ENCODE measurements at places on chromosomes 3 and 15.

GRCh38 chr15:45030743-45031142 lies 7.7 kb downstream of the SORD start:
- no peak for DNase-seq

GRCh38 chr15:40330368-40330836 lies 6.9 kb downstream of the INAFM2 start:
- peak; percentile 81 for DNase-seq

DNA sequence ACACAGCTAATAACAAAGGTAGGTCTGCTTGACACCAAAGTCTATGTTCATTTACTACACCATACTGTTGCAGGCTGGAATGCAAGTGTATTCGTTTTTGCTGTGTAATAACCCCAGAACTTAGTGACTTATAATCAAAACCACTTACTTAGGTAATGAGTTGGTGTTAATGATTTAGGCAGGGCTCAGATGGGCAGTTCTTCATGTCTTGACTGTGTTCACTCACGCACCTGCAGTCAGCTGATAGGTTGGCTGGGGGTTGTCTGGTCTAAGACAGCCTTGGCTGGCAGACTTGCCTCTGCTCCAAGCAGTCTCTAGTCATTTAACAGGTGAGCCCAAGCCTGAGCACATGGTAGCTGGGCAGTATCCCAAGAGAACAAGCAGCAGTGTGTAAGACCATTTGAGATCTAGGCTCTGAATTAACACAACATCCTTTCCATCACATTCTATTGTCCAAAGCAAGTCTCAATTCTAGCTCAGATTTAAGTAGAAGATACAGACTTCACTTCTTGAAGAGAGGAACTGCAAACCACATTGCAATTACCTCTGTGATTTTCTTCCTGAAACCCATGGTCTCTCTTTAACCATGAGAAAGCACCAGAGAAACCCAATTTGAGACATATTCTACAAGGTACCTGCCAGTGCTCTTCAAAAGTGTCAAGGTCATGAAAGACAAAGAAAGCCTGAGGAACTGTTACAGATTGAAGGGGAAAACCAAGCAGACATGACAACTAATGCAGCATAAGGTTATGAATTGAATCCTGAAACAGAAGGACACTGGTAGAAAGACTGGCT lies 13.3 kb upstream of the DCLK3 start:
- no peak for DNase-seq

- DNase-seq: no peak
Measured at GRCh38 chr3:30187366-30187765, 419.0 kb upstream of the TGFBR2 start.

DNA sequence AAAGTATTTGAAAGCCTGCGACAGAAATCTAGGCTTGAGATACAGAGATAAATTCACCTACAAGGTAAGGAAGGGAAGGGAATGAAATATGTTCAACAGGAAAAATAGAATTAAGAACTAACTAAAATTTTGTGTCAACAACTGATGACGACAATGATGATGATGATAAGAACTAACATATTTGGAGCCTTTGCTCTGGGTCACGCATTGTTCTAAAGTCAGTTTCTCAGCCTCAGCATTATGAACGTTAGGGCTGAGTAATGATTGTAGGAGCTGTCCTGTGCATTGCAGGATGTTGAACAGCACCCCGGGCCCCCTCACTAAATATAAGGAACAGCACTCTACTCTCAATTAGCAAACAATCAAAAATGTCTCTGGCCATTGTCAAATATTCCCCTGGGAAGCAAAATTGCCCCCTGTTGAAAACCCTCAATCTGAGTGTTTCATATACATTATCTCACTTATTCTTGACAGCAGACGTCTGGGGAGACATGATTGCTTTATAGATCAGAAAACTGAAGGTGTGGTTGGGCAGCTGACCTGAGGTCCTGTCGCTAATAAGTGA lies 88.5 kb downstream of the ERC2 start:
- DNase-seq: no peak

DNA sequence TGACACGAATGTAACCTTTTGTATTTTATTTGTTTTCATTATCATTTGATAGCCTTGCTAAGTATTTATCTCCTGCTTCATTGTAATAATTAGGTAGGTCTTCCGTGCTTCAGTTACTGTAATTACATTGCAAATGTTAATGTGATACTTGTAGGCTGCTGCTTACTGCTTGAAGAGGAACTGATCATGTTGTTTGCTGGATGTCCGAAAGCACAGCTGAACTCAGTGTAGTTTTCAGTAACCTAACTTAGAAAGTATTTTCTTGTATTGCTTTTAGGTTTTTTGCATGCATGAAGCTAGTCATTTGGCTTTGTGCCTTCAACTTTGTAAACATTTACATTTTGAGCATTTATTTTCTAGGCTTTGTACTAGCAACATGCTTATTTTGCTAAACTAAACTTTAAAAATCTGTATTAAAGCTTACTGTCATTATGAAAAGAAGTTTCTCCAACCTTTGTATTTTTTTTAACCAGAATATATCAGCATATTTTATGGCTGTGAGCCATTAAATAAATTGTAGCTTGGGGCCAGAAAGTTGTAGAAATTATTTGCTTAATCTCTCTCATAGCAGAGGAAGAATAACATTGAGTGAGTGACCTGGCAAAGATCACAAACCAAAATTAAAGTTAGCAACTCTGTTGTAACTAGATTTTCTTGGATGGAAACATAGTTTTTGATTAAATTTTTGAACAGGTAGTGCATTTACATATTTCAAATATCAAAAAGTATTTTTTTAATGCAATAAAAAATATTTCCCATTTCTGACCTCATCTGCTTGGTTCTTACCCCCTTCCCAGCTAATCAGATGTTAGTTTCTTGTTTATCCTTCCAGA lies 30.7 kb downstream of the SACM1L start:
- no peak for DNase-seq

- no peak for DNase-seq
Measured at GRCh38 chr3:13281507-13282357, 138.4 kb downstream of the NUP210 start.

GRCh38 chr3:45686850-45687249 lies 2.3 kb upstream of the SACM1L start:
- no peak for DNase-seq

GRCh38 chr3:107931326-107931725 lies 159.5 kb downstream of the CD47 start:
- DNase-seq: no peak

GRCh38 chr3:39752019-39752637 lies 57.3 kb upstream of the MYRIP start:
- DNase-seq: no peak
